Hepatocyte (in vitro differentiated cells): ENCODE measurements at places on chromosomes 4 and X. TPM values are rescaled to one million over a fixed set of nuclear protein-coding genes. Genes with fewer than 3 reads are reported as not detected.

The ARAP2 gene
- polyA plus RNA-seq = 5.9 and 8.8 TPM in 2 replicates

DNA sequence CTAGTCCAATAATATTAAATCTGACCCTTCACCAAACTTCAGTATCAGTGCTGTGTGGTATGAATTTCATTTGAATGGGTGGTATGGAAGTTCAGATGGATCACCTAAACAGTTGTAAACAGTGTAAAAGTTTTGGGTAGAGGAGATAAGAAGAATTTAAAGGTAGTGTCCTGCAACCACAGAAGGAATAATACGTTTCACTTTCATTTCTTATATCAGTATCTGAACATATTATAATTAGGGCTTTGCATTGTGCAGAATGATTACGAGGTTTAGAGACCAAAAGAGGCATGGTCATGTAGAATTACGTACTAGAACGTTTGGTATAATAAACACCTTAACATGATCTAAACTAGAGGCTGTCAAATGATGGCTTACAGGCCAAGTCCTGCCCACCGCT lies 116.1 kb downstream of the PDLIM5 start:
- DNase-seq = no peak

DNA sequence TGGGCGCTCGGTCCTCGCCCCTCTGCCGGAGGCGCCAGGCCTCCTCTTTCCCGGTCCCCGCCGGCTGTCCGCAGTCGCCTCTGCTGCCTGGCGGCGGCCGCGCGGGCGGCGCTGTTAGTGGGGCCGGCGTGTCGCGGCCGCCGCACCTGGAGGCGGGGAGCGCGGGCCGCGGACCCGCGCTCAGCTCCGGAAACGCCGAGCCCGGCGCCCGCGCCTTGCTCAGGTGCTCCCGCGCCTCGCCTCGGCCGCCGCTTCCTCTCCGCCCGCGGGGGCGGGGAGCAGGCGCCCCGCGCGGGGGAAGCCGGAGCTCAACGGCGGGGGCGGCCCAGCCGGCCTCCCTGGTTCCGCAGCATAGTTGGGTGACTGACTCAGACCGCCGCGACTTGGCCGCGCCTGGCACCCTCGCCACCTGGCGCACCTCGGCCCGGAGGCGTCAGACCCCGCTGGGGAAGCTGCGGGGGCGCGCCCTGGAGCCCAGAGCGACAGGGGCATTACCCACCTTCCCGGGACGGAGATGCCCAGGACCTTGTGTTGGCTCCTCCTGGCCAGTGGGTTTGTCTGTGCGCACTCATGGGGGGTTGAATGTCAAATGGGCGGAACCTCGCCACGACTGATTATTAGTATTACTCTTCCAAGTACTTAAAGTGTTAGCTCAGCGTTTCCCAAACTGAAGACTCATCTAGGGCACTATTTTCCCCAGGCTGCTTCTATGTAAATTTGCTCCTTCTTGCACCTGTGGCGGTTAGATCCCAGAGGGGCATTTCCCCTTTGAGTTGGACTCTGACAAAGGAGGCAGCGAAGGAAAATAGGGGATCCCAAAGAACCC lies at the start of gene ARAP2:
Gene ARAP2, minus strand, starts transcription at position 258 of the 826 bp plus-strand sequence. CDS start 15,028 bp downstream, outside the sequence.
- peak; percentile 90 for DNase-seq

DNA sequence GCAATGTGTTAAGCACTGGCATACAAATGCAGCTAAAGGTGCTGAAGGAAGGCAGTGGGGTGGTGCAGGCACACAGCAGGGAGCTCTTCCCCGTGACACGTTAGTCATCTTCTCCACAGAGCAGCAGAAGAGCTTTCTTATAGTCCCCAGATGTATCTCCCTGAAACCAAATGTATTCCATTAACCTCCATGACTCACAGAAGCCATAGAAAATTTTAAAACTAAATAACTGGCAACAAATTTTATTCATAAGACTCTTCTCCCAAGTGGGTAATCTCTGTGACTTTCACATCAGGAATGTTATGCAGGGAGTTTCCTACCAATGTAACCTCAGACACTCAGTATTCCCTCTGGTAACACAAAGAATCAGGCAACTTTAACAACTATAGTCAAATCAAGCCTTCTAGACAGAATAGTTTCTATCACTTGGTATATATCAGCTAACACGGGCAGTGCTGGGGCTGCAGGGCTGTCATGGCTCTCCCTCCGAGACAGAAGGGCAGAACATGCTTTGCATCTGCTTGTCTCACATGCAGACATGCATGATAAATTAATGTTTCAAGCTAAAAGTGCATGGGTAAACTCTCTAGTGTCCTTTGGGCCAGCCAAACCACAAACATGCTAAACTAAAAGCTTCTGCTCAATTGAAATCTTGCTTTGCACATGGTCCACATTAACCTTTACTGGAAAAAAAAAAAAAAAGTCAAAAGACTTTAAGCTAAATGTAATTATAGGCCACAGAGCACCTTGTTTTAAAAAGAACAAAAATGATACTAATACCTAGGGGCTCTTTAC lies 28.2 kb downstream of the ANXA5 start:
- no peak for DNase-seq

The SPP1 gene
- 244 and 466 TPM in 2 replicates for polyA plus RNA-seq

DNA sequence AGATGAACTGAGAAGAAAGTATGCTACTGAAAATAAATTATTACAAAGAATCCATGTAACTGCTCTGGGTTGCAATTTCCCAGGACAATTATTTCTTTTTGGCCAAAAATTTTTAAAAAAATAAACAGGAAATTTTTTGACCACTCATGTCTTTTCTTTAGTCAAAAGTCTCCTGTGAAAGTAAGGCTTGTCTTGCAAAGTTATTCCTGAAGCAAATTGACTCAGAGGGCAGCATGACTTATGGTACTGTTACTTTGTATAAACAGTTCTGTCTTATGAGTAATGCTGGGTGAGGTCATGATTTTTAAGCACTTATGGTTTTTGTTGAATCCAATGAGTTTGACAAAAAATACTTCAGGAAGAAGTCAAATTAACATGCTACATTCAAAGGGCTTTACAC lies 292.8 kb upstream of the ARSJ start:
- peak; percentile 35 for DNase-seq
